A549 (cell line): ENCODE measurements at places on chromosomes 3 and 15.

DNA sequence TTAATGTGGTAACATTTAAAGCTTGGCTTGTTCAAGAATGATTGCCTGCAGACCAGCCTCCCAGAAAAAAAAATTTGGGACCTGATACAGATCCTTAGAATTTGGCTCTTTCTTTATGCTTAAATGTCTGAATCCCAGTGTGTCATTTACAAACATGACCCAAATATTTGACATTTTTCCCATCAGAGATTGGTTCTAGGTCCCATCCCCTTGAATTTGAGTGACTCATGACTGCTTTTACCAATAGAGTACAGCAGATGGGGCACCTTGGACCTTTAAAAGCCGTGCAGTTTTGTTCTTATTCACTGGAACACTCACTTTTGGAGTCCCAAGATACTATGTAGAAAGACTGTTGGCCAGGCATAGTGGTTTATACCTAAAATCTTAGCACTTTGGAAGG is 231.6 kb downstream of the ZIC1 start:
- no peak for DNase-seq

- no peak for DNase-seq
Measured at GRCh38 chr3:188684276-188684675, 487.5 kb upstream of the TPRG1 start.

- no peak for DNase-seq
Measured at GRCh38 chr15:49758856-49759255, 138.0 kb downstream of the DTWD1 start.

DNA sequence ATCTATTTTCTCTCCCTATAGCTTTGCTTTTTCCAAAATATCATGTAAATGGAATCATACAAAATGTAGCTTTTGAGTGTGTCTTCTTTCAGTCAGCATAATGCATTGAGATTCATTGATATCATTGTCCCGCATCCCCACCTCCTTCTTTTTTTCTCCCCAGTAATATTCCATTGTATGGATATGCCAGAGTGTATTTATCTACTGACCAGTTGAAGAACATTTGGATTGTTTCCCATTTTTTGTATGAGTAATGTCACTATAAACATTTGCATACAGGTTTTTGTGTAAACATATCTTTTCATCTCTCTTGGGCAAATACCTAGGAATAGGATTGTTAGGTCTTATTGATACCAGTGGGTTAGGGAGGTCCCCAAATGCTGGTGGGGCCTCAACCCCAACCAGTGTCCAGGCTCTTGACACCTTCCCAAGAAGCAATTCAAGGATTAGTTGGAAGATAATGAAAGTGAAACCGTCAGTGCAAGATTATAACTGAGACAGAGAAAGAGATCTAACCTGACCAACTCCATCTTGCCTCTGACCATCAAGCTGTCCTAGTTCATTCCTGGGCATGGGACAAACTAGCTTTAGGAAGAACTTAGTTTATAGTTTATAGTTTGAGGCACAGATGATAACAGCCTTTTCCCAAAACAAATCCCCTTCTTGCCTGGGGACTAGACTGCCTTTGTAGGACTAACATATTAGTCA is 7.4 kb upstream of the SLC33A1 start:
- DNase-seq: no peak

- DNase-seq: no peak
Measured at GRCh38 chr3:81218023-81218422, 543.4 kb downstream of the GBE1 start.

DNA sequence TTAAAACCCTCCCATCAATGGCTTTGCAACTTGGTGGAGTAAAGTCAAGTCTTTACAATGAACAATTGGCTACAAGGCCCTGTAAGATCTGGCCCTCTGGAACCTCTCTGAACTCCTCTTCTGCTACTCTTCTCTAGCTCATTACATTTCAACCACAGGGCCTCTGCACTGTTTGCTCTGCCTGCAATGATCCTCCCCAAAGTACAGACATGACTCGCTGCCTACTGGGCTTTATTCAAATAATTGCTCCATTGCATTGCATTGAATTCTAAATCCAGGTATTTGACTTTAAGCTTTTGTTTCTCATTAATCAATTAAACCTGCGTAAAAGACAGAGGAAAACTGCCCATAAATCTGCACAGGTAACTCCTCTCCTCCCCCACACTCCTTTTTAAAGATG is 96.7 kb downstream of the CD47 start:
- no peak for DNase-seq

DNA sequence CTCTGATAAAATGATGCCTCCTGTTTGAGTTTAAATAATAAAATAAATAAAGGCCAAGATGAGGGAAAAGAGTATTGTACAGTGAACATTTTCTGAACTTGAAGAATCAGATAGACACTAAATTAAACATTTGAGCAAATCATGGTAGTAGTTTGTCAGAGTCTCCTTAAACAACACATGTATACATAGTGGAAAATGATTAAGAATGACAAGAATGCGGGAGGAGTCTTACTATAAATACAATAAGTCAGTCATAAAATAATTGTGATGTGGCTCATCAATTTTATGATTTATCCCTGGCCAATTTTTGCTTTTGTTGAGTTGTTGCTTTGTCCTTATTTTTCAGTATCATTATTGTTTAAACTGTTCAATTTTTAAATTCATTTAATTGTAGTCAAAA is 158.0 kb upstream of the TMC3 start:
- no peak for DNase-seq
